Endodermal cell (in vitro differentiated cells): ENCODE measurements at places on chromosomes 4 and X. TPM values are rescaled to one million over a fixed set of nuclear protein-coding genes. Genes with fewer than 3 reads are reported as not detected.

SSX2B gene
- not detected in 2 replicates for total RNA-seq

FHIP1A gene
- 18.9 and 19.5 TPM in 2 replicates for total RNA-seq

PNMA3 gene
- total RNA-seq = 4.1 to 7.4 TPM (median 6.2 TPM) in 3 replicates

DNA sequence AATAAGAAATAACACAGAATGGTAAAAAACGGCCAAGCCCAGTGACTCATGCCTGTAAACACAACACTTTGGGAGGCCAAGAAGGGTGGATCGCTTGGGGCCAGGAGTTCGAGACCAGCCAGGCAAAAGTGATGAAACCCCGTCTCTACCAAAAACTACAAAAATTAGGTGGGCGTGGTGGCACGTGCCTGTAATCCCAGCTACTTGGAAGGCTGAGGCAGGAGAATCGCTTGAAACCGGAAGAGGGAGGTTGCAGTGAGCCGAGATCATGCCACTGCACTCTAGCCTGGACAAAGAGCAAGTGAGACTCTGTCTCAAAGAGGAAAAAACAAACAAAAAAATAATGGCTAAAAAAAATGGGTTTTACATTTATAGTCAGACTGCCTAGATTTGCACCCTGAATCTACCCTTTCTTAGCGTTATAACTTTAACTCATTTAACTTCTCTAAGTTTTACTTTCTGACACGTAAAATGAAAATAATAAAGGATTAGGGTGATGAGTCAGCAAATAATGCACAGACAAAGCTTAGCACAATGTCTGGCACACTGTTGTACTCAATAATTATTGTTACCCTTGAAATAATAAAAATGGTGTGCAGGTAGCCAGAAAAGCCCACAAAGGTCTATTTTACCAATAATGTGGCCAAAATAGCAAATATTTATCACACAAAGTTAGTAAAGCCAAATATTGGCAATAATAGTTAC, 55.0 kb downstream of the ATP11C start:
- H3K27ac ChIP-seq = no peak overlapping the region
- H3K36me3 ChIP-seq = no peaks in the 10 kb centered on the region

GRCh38 chr4:8478801-8479744, 38.5 kb downstream of the TRMT44 start:
- H3K4me3 ChIP-seq = no peak overlapping the region
- peak; percentile 52 for DNase-seq
- no peaks in the 10 kb centered on the region for H3K27me3 ChIP-seq
- H3K27ac ChIP-seq = peak overlapping the region; percentile 42
